Left hindlimb (tissue), 1 donor: ENCODE measurements at places on chromosomes 12 and 14.

GRCh38 chr12:12024911-12025682 lies 45.6 kb upstream of the BCL2L14 start:
- DNase-seq = no peak

- DNase-seq = no peak
Observed at GRCh38 chr14:92288994-92289660, 33.8 kb upstream of the SLC24A4 start.

- DNase-seq = no peak
Observed at GRCh38 chr12:71475280-71475679, 35.7 kb downstream of the LGR5 start.

- peak; percentile 99 for DNase-seq
Observed at GRCh38 chr14:52729925-52730708, at the start of gene STYX. Gene STYX, plus strand, starts transcription at chr14:52730166. Its CDS starts 309 bp downstream, at chr14:52730475.
